ENCODE measurements at places on chromosomes 16 and 17.

DNA sequence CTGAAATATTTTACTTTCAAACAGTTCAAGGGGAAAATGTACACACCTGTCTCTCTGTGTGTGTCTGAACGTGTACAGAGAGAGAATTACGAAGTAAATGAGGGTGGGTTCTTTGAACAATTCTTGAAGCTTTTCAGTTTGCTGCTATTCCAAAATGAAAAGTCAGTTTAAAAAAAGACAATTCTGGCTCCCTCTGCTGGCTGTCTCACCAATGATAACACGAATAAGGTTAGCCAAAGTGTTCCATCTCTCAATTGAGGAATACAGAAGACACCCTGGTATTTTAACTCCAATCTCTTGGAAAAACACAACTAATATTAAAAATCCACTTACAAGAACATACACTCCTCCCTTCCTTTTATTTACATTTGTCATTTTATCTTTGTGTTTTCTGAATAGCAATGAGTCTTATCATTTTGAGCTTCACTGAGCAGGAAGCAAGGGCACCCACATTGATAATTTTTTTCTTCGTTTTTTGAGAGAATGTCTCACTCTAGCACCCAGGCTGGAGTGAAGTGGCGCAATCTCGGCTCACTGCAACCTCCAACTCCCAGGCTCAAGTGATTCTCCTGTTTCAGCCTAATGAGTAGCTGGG lies 20.5 kb downstream of the EFTUD2 start:
- DNase-seq = peak; percentile 28

DNA sequence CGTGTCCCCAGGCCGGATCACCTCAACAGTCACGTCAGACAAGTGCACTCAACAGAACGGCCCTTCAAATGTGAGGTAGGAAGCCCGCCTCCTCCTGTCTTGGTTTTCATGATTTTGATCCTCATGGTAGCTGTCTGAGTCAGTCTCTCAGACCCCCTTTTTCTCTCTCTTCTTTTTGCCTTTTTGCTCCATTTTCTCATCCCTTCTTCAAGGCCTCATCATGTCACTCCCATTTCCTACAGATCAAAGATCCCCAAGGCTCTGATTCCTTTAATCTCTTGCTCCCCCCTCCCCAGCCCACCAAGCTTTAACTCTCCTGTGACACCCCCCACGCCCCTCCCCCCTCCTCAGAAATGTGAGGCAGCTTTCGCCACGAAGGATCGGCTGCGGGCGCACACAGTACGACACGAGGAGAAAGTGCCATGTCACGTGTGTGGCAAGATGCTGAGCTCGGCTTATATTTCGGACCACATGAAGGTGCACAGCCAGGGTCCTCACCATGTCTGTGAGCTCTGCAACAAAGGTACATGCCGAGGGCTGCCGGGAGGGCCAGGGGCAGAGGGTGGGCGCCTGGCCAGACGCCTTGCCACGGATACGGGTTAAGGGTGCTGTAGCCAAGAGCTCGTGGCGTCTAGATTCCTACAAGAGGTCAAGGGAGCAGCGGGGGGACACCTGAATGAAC lies 2.0 kb downstream of the MAZ start:
- no peak for DNase-seq

DNA sequence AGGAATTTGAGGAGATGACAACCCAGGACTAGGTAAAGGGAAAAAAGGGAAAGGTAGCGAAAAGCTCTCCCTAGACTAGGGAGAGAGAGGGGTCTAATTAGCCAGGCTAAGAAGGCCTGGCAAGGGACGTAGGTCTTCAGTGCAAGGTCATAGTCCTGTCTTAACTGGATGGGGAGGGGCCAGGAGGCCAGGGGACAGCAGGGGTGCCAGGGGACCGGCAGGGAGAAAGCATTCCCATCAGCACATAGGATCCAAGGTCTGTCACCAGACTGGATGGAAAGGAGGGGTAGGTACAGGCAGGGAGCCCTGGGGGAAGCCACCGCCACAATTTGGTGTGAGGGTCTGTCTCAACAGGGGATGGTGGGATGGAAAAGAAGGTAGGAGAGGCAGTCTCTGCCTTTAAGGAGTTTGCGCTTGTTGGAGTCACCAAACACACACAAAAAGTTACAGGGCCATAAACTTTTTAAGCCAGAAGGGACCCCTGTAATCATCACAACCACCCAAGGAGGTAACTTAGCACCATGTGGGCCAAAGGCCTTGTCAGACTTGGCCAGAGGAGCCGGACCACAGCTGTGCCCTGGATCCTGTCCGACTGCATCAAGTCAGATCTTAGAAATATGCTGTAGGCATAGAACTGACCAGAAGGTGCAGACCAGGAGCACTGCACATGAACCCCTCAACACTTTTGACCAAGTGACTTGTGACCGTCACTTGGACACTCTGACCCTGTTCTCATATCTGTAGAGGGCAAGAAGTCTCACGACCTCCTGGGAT lies 10.0 kb downstream of the AXIN2 start:
- DNase-seq = no peak

DNA sequence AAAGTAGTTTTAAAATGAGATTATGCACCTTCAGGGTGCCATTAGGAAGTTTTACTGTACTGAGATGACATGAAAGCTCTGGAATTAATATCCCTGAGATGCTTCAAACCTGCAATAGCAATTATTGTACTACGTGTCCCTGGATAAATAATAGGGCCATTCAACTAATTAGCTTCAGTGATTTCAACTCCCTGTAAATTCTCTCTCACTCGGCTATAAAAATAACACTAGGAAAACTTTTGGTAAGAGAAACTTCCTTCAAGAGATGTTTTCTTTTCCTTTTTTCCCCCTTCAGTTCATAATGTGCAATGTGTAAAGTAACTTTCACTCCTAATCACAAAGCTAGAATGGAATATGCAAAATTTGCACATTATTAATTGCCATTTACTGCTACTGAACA lies 146.4 kb downstream of the SNX11 start:
- DNase-seq = no peak

GRCh38 chr17:28199115-28199514 lies 119.9 kb upstream of the TMEM97 start:
- DNase-seq = no peak

DNA sequence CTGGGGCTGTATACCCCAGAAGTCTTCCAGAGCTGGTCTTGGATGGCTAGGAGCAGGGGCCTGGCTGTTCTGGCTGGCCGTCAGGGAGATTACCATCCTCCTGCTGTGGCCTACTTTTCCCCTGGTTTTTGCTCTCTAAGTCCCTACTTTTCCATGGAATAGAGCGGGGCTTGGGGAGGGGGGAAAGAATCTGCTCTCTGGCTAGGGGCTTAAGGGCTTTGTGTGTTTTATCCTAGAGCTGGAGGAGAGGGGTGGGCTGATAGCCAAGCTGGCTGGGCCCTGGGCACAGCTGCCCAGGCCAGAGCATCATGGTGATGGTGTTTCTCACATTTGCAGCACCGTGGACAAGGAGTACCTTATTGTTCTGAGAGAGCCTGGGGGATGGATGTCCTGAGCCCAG lies 3.6 kb downstream of the NRN1L start:
- DNase-seq = no peak

DNA sequence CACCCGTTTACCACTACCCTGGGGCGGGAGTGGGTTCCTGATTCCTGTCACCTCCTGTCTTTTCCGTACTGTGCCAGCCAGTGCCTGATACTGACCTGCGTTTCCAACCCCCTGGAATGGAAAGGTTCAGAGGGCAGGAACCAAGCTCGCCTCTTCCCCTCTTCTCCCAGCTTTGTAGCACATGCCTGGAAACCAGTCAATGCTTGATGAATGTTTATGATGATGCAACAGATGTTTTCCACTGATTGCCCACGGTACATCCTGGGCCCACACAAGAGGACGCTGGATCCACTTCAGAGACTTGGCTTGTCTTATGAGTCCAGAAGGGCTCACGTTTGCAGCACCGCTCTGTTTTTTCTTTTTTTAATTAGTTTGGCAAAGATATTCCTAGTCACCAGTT lies 262.0 kb downstream of the CPPED1 start:
- DNase-seq = no peak

GRCh38 chr17:71080937-71081336 lies 911.6 kb downstream of the KCNJ2 start:
- no peak for DNase-seq

- no peak for DNase-seq
Observed at GRCh38 chr16:30491744-30492308, 19.3 kb downstream of the ITGAL start.

GRCh38 chr17:77666881-77667395 lies 291.6 kb upstream of the TNRC6C start:
- DNase-seq = no peak

DNA sequence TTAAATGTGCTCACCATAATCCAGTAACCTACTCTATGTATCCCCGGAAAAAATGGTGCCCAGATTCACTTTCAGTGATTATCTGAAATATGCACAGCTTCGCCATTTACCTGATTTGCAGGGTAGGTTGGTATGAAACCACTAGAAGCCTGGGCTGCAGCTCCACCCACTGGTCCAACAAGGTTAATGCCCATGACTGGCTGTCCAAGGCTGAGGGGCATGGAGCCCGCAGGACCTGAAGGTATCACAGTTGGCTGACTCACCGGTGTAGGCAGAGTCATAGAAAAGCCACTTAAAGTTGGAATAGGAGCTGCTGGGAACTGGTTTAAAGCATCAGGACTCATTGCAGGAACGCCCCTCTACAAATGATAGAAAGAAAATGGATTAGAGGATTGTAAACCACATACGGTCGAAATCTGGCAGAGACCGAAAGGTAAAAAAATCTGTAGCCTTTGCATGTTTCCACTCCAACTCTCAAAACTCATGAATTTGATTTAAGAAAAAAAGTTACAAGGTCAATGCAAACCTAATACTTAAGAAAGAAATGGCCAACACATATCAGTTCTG lies 38.6 kb downstream of the SYNRG start:
- peak; percentile 9 for DNase-seq

GRCh38 chr17:38339891-38340290 lies 3.9 kb downstream of the GPR179 start:
- no peak for DNase-seq

DNA sequence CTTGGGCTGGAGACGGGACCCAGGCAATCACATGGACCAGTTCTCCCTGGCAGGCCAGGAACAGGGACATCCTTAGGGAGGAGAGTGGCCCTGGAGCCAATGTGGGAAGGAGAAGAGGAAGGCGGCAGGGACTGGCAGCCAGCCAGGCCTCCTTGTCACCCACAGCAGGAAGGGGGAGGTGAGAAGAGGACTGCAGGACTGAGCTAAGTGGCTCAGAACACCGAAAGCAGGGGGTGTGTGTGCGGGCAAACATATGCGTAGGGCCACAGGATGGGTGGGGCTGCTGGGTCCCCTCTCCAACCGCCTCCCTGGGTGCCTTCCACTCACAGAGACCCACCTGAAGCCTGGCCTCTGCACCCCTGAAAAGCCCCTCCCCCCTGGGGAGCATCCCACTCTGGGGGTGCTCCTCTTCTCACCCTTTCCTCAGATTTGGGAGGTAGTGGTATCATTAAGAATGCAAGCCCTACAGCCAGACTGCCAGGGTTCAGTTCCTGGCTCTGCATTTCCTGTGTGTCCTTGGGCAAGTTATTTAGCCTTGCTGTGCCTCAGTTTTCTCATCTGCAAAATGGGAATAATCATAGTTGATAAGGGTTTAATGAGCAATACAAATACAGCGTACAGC lies 8.1 kb downstream of the PNMT start:
- DNase-seq = no peak

DNA sequence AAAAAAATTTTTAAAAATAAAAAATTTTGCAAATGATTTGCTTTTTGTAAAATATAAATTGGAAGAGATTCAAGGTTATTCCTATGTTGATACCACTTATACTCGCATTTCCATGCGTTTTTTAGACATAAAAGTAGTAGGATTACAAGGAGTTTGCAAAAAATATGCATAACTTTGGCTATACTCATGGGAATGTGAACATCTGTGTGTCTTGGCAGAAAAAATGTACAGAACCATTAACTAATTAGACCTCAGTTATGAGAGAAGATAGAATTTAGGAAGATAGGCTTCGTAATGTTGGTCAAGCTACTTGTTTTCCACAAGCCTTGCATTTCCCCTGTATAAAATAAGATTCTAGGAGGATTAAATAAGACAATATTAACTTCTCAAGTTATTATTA lies 61.1 kb upstream of the VPS4A start:
- no peak for DNase-seq

GRCh38 chr16:77705351-77705750 lies 17.0 kb upstream of the NUDT7 start:
- no peak for DNase-seq
